Esophagus mucosa (tissue), 1 donor: ENCODE measurements at places on chromosomes 3 and 15. TPM values are rescaled to one million over a fixed set of nuclear protein-coding genes. Genes with fewer than 3 reads are reported as not detected.
A peak's percentile ranks its signal among the peaks of the same experiment; 100 is the strongest.

DNA sequence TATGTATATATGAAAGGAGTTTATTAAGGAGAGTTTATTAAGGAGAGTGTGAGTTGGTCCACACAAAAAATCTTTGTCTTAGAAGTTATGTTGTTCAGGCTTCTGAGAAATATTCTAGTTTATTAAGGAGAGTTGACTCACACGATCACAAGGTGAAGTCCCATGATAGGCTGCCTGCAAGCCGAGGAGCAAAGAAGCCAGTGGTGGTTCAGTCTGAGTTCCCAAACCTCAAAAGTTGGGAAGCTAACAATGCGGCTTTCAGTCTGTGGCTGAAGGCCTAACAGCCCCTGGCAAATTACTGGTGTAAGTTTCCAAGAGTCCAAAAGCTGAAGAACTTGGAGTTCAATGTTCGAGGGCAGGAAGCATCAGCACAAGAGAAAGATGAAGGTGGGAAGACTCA lies 42.4 kb upstream of the DAZL start:
- no peak for ATAC-seq

DNA sequence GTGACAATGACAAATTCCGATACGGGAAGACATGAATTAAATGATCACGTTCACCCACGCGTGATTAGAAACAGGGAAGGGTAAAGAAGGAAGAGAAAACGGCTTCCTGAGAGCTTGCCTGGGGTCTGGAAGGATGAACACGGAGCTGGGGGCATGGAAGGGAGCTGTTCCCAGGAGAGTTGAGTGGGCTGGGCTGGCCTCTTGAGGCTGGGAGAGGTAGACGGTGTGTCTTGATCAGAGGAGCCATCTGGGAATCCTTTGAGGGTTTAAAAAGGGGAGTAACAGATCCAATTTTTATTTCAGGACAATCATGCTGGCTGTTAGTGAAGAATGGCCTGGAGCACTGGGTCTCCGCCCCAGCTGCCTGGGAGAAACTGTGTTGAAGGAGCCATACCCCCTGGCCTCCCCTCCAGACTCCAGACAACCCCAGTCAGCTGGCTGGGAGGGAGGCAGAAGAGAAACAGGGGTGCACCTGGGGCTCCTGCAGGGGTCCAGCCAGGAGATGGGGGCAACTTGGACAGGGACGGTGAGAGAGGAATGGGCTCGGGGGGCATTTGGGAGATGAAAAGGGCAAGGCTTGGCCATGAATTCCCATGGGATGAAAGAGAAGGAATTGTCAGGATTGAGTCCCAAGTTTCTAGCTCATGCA lies 53.6 kb upstream of the CGNL1 start:
- ATAC-seq, result no peak

GOLGA6L26 gene
- total RNA-seq, result not detected

ROBO2 gene
- total RNA-seq, result 7.1 TPM

TMEM212 gene
- total RNA-seq, result not detected

CLN6 gene
- 18.5 TPM for total RNA-seq

- peak; percentile 54 for ATAC-seq
These were observed 72.3 kb downstream of the PIAS1 start for GRCh38 chr15:68126396-68126795.

- ATAC-seq, result no peak
These were observed 304.9 kb upstream of the WNT5A start for GRCh38 chr3:55792009-55792408.

- peak; percentile 65 for ATAC-seq
These were observed 33.0 kb downstream of the ANP32A start for GRCh38 chr15:68787609-68788263.

DNA sequence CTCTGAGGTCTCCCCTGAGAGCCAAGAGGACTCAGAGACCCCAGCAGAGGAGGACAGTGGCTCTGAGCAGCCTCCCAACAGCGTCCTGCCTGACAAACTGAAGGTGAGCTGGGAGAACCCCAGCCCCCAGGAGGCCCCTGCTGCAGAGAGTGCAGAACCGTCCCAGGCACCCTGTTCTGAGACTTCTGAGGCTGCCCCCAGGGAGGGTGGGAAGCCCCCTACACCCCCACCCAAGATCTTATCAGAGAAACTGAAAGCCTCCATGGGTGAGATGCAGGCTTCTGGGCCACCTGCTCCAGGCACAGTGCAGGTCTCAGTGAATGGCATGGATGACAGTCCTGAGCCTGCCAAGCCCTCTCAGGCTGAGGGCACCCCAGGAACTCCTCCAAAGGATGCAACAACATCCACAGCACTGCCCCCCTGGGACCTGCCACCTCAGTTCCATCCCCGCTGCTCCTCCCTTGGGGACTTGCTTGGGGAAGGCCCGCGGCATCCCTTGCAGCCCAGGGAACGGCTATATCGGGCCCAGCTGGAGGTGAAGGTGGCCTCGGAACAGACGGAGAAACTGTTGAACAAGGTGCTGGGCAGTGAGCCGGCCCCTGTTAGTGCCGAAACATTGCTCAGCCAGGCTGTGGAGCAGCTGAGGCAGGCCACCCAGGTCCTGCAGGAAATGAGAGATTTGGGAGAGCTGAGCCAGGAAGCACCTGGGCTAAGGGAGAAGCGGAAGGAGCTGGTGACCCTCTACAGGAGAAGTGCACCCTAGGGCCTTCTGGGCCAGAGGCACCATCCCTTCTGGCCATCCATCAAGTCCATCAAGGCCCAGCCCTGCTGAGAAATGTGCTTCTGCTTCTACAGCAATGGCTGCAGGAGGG lies 23.6 kb downstream of the PLEKHO2 start:
- peak; percentile 21 for ATAC-seq

- ATAC-seq, result no peak
These were observed 23.8 kb downstream of the EFCAB12 start for GRCh38 chr3:129404610-129405009.

- peak; percentile 47 for ATAC-seq
These were observed 790 bp downstream of the RAB5A start for GRCh38 chr3:19947549-19948225.

DNA sequence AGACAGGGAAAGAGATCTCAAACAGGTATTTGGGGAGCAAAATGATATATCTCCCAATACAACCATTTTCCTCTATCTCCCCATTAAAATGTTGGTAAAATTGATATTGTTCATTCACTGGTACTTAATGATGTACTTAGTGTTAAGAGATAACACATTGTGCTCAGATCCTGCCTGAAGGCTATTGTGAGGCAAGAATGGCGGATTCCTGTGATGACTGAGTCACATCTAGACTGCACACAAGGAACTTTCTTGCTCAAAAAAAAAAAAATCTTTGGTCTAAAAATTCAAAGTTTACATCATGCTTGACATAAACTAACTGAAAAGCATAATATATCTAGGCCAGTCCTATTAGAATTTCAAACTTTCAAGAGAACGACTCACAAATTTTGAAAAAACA lies 171.1 kb upstream of the TTC14 start:
- no peak for ATAC-seq

TMEM41A gene
- 23.2 TPM for total RNA-seq
